ENCODE measurements at places on chromosomes 2 and 18.

DNA sequence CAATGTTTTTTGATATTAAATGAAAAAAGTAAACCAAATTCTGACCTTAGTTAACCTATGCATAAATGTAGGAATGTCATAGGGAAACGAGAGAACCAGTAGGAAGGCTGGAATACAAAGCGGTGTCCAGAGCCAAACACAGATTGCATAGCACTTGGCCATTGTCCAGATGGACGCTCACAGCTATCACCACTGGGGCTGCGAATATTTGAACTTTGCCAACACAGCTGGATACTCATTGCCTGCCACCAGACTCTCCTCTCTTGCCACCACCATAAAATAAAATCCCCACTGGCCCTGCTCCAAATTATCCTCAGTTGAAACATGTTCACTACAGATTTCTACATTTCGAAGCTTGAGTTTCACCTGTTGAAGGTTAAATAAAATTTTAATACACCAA is 159.3 kb upstream of the GULP1 start:
- DNase-seq, result no peak

DNA sequence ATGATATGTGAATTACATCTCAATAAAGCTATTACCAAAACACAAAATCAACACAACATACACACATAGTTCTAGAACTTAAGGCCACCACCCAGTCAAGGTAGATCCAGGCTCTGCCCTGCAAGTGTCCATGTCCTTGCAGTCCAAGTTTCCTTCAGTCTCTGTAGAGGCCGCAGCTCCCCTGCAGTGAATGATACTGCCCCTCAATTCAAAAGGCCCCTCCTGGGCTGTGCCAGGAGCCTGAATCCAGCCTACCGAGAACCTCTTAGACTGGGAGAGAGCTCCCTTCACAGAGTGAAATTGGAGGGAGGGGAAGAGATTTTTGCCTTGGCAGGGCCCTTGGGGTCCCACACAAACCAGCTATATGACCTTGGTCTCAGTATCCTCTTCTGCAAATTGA is 42.5 kb upstream of the ATP6V1B1 start:
- no peak for DNase-seq

- DNase-seq, result peak; percentile 92
These were observed 115.4 kb upstream of the PKDCC start for GRCh38 chr2:41932241-41933045.

DNA sequence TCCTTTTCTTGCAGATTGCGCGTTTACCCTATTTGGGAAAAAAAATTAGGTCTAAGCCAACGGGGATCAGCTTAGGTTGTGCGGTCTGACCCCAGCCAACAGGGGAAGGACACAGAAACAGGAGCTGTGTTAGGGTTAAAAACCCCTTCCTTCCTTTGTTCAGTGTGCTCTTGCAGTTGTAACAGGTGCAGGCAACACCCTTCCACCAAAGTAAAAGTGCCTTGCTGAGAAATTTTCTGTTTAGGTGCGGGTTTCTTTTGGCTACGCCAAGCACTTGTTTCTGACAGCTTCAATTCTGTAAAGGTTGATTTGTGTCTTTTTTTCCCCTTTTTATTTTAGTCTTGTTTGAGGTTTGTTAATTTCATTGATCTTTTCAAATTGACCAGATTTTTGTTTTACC is 92.5 kb downstream of the PTPN4 start:
- DNase-seq, result no peak

DNA sequence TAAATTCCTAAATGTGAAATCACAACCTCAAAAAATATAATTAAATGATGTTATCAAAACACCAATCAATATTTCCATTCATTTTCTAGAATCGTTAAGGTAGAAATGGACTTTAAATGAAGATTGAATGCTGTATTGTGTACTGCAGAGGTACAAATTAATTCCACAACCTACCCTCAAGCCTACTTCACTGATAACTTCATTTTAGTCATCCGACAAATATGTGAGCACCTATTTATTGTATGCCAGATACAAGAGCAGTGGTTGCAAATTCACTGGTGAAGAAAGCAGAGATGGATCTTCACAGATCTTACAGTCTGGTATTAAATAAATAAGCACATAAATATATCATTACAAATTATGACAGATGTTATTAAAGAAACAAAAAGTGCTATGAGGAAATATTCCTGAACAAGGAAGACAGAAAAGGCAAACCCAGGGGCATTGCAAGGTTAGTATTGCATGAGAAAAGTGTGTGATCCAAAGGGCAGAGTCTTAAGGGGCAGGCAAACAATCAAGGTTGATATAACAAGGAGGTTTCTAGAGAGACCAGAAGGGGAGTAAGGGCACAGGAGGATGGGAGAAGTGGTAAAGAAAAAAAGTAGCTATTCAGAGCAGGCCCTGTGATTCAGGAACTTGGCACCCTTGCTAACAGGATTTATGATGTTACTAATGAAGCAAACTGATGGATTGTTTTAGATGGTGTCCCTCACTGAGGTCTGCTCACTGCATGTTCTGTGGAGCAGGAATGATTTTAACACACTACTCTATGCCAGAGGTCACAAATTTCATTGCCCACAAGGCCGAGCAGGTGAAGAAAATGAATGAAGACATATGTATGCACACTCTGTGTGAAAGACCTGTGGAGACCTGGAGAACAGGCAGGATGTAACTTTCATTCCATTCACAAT is 128.0 kb upstream of the CCDC150 start:
- DNase-seq, result peak; percentile 18

- DNase-seq, result no peak
These were observed 99.6 kb downstream of the KCNF1 start for GRCh38 chr2:11011359-11011758.

- DNase-seq, result no peak
These were observed 83.6 kb downstream of the SESTD1 start for GRCh38 chr2:179181002-179181401.

DNA sequence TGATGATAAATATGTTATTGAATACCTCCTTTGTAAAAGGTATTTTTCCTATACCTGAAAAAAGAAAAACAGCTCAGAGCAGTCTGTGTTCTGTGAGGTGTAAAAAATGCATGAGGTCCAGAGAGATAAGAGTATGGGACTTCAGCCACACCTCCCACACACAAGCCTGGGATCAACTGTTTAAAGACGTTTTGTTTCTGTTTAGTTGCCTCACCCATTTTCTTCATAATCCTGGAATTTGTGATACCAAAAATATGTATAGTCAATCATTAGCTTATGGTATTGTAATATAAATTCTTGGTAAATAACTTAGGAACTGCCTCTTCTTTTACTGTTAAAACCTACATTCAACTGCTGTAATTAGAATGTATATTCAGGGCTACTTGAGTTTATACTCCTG is 1322.9 kb upstream of the TMEFF2 start:
- no peak for DNase-seq

- DNase-seq, result no peak
These were observed 234.3 kb upstream of the NCKAP5 start for GRCh38 chr2:133802409-133803039.

DNA sequence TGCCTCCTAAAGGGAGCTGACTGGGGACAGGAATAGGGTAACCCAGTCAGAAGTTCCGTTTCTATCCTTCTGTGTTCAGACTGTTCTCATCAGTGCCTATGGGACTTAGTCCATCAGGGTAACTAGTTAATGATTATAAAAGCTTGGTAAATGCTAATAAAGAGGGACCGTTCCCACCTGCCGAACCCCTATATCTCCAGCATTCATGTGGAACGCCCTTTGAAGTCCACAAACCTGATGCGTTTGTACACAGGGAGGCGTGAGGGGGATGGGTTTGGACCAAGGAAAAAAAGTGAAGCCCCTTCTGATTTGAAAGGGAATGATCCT is 112.9 kb downstream of the CDK15 start:
- DNase-seq, result no peak

DNA sequence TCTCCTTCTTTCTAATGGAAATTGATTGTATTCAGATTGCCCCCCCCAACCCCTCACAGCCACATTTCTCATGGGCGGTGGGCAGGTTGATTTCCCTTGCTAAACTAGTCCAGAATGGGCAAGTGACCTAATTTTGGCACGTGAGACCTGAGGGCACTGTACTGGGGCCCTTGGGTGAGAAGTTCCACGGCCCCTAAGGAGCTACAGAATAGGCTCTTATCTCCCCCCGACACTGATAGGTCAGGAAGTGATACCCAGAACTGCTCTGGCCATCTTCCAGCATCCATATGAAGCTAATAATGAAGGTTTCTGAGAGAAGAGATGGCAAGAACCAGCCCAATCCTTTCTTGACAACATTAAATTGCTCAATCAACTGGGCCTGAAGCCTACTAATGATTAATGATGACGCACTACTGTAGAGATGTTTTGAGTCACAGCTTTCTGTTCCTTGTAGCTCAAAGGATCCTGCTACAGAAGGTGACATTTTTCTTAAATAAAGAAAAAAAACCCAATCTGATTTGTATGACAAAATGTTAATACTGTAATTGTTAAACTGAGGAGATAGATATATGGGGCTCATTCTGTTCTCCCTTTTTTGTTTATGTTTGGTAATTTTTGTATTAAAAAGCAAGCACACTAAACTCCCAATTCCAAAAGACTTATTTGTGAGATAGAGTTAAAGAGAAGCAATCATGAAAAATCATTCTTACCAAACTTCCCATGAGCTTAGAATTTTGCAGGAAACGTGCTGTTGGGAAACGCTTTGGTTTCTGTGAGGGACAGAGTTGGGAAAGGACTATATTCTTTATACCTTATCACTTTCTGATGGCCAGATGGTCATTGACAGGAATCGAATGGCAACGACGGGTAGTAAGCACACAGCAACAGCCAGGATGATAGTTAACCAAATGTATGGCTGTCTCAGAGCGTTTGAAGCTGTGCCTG is 28.2 kb upstream of the NARS1 start:
- DNase-seq, result peak; percentile 74

- peak; percentile 67 for DNase-seq
These were observed 55.8 kb downstream of the ASXL2 start for GRCh38 chr2:25822190-25823117.

DNA sequence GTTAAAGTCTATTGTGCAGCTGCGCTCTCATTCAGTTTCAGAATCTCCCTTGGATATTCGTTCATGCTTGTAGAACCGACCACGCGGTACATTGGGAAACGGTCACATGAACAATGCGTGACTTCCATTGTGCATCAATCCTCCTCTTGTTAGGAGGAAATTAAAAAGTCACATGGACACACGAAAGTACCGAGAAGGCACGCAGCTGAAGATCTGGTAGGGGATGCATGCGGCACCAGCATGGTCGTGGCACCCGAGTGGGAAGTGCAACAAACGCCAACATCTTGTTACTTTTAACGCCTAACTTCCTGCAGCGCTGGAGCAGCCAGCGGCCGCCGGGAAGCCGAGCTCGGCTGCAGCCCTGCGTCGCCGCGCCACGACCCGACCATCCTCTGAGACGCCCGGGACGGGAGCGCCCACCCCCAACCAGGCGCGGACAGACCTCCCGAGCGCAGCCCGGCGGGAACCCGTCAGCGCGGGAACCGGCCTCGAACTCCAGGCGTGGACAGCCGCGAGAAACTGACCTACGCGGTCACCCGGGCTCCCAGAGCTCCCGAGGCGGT is 412 bp downstream of the OSBPL1A start:
- peak; percentile 70 for DNase-seq

DNA sequence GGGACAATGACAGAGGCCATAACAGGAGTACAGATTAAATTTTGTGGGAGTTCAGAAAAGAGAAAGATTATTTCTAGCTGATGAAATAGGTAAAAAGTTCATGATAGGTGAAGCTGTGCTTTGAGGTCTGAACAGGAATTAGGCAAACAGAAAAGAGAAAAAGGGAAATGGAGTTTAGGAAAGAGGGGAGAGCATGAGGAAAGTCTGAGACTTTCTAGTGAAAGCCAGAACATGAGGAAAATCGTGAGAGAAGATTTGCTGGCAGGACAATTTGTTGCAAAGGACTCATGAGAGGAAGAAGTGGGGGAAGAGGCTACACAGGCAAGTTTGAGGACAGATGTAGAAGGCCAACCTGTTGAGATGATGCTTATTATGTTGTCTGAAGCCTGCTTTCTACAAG is 6.3 kb upstream of the CHN1 start:
- DNase-seq, result no peak
